ENCODE measurements at places on chromosomes 7 and 10. TPM values are rescaled to one million over a fixed set of nuclear protein-coding genes. Genes with fewer than 3 reads are reported as not detected.

The SEPTIN7 gene
- total RNA-seq, result 178 TPM

The PTF1A gene
- total RNA-seq, result not detected

The SPDYE2B gene
- total RNA-seq, result 0.19 TPM

The TLX1 gene
- not detected for total RNA-seq

DNA sequence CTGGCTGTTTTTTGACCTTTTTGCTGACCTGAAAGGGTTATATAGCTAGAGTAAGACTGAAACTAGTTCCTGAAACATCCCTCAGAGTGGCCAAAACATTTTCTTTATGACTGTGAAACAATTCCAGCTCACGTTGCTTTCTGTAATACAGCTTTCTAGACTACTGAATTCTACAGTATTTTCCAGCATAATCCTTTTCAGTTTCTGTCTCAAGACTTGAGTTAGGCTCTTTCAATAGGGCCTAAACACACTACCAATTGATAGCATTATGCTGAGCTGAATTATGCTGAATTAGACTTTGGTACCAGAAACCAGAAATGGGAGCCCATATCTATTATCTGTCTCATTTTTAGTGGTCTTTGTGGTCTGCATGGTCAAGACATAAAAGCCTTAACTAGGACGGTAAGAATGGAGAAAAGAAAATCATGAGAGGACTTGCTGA lies 72.6 kb downstream of the EPDR1 start:
- H3K4me1 ChIP-seq, result no peaks in the 10 kb centered on the region
- H3K4me3 ChIP-seq, result no peak overlapping the region
- no peak overlapping the region for H3K27ac ChIP-seq

DNA sequence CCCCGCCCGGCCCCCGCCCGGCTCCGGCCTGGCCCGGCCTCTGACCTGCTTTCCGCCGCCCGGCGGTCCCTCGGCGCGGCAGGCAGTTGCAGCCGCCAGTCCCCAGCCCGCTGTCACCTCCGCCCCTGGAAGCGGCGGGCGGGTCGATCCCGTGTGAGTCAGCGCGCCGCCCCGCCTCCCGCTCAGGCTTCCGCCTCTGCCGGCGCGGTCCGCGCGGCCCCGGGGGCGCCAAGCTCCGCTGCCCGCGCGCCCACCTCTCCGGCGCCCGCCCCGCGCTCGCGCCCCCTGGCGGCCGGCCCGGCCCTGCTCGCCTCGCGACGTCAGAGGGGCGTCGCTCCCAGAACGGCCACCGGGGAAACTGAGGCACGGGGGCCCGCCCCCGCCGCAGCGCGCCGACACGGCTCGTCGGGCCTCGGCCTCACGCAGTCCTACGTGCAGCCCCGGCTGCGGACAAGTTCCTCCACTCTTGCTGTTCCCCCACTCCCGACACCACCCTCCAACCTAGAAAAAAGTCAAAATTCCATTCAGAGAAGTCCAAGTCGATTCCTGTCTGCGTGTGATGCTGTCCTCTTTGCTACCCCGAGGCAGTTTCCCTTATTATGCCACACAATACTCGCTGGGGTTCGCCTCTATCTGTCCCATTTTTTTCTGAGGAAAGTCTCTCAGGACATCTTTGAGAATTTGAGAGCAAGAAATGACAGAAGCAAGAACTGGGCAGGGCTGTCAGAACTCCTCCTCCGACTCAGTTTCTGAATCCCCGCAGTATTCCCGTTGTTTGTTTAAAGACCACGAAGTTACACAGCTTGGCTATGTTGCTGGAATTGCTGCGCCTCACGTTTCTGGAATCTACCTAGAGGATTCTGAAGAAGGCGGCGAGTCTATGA lies at the start of gene DNMBP:
Gene DNMBP (minus strand): TSS at position 155 of the 884 bp plus-strand sequence. CDS start 37,823 bp downstream, outside the sequence.
- H3K27me3 ChIP-seq, result peaks cover 7% of the 10 kb centered on the region
- H3K4me1 ChIP-seq, result peaks cover 38% of the 10 kb centered on the region
- no peaks in the 10 kb centered on the region for H3K36me3 ChIP-seq

GRCh38 chr10:97791824-97792721 lies 20.3 kb upstream of the SFRP5 start:
- H3K4me1 ChIP-seq, result peaks cover 28% of the 10 kb centered on the region
- H3K27ac ChIP-seq, result no peak overlapping the region
- H3K4me3 ChIP-seq, result no peak overlapping the region
- no peaks in the 10 kb centered on the region for H3K36me3 ChIP-seq
- peak; percentile 86 for DNase-seq

- no peak for DNase-seq
- no peak overlapping the region for H3K27ac ChIP-seq
- peaks cover 39% of the 10 kb centered on the region for H3K27me3 ChIP-seq
These were observed 436.8 kb upstream of the GALNT17 start for GRCh38 chr7:70694971-70695794.

DNA sequence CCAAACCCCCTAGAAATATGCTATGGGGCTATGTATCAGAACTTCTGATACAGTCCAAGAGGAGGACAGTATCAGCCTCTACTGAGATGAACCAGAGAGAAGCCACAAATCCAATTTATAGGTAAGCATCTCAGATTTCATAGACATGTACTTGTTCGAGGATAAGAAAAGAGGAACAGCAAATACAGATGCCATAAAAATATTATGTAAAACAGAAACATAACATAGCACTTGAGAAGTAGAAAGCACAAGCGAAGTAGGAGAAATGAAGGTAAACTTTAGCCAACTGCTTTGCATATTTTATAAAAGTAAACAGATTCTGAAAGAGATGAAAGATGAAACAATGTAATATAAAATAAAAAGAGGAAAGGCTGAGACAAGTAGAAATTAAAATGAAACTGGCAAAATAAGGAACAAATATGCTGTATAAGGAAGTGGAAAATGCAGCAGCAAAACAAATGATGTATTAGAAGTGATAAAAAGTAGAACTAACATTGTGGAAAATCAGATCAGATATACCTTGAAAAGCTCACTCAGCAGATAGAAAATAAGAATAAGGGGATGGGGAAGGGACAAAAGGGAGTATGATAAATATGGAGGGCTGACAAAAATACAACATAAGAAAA lies 135.1 kb downstream of the SKAP2 start:
- no peaks in the 10 kb centered on the region for H3K36me3 ChIP-seq
- no peak for DNase-seq
- peaks cover 20% of the 10 kb centered on the region for H3K27me3 ChIP-seq
- no peaks in the 10 kb centered on the region for H3K4me1 ChIP-seq
- H3K4me3 ChIP-seq, result no peak overlapping the region
- no peak overlapping the region for H3K27ac ChIP-seq

DNA sequence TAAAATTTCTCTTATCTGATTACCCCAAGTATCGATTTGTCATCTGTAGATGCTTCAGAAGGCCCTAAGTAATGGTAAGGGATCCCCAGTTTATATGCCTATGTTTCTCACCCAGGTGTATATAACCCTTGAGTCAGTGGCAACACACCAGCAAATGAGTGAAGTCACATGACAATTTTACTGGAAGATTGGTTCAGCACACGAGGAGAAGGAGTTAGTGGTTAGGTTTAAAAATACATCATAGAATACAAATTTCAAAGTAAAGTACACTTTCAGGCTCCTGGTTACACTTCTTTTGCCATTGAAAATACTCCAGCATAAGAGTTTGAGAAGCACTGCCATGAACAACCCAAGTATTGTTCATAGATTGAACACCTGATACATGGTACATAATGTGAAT lies 29.7 kb upstream of the CAPZA2 start:
- no peaks in the 10 kb centered on the region for H3K27me3 ChIP-seq
- no peaks in the 10 kb centered on the region for H3K4me1 ChIP-seq
- no peak overlapping the region for H3K4me3 ChIP-seq
- no peak overlapping the region for H3K27ac ChIP-seq

DNA sequence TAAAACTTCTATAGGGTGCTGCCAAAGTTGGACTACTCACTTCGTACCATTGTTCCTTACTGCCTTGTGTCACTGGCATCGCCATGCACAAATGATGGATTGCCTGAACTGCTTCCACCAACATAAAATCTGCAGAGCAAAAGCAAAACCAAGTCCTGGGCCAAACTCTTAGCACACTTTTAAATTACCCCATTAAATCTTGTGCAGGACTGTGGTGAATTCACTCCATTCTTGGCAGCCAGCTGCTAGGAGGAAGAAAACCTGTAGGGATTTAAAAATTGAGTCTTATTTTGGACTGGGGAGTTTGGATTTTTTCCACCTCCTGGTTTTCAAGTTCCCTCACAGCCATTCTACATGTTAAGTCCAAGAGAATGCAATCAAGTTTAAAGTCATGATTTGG lies 646.9 kb downstream of the SORCS3 start:
- peaks cover 7% of the 10 kb centered on the region for H3K4me1 ChIP-seq
- no peak for DNase-seq
- no peaks in the 10 kb centered on the region for H3K27me3 ChIP-seq
- H3K36me3 ChIP-seq, result no peaks in the 10 kb centered on the region
- H3K27ac ChIP-seq, result no peak overlapping the region

- no peak overlapping the region for H3K27ac ChIP-seq
- H3K27me3 ChIP-seq, result no peaks in the 10 kb centered on the region
- H3K4me1 ChIP-seq, result no peaks in the 10 kb centered on the region
- DNase-seq, result no peak
- H3K36me3 ChIP-seq, result no peaks in the 10 kb centered on the region
These were observed 441.1 kb downstream of the POM121L12 start for GRCh38 chr7:53476566-53476965.

GRCh38 chr7:162632-163297 lies 29.6 kb upstream of the FAM20C start:
- H3K27ac ChIP-seq, result no peak overlapping the region
- H3K4me3 ChIP-seq, result no peak overlapping the region
- no peaks in the 10 kb centered on the region for H3K4me1 ChIP-seq
- DNase-seq, result no peak

DNA sequence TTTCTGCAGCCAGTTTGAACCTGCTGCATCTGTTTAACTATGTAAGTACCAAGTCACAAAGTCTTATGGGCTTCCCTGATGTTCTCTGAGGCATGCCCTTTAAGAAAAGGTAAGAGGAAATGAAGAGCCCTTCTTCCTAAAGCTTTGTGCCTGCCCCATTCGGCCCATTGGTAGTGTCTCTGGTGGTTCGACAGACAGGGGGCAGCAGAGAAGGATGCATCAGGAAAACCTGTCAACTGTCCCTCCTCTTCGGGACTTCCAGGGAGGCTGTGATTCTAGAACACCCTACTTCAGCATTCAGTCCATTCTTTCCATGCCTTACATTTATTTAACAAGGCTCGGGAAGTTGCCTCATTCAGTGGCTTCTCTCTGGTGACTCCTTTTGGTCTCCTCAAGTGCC lies 1.9 kb upstream of the SFRP4 start:
- no peaks in the 10 kb centered on the region for H3K36me3 ChIP-seq
- no peak overlapping the region for H3K27ac ChIP-seq
- H3K4me1 ChIP-seq, result peaks cover 14% of the 10 kb centered on the region
- no peak overlapping the region for H3K4me3 ChIP-seq
- peaks cover 62% of the 10 kb centered on the region for H3K27me3 ChIP-seq
- no peak for DNase-seq

GRCh38 chr7:124856299-124856888 lies 73.2 kb downstream of the POT1 start:
- H3K36me3 ChIP-seq, result peaks cover 32% of the 10 kb centered on the region
- no peak overlapping the region for H3K4me3 ChIP-seq
- no peaks in the 10 kb centered on the region for H3K4me1 ChIP-seq
- no peak for DNase-seq
- no peak overlapping the region for H3K27ac ChIP-seq
- no peaks in the 10 kb centered on the region for H3K27me3 ChIP-seq

DNA sequence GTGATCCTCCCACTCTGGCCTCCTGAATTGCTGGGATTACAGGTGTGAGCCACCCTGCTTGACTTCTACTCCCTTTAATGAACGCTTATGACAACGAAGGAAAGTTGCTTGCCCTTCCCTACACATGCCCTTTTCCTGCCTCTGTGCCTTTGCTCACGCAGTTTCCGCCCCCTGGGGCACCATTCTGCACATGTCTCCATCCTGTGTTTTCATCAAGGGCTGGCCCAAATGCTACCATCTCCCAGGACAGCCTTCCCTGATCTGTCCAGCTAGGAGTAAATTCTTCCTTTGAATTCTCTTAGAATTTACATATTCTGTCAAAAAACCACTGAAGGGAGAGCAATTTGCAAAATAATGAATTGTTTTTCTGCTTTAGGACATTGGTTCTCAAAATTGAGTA lies 50.0 kb upstream of the KMT2C start:
- no peak overlapping the region for H3K27ac ChIP-seq
- H3K4me3 ChIP-seq, result no peak overlapping the region
- H3K4me1 ChIP-seq, result no peaks in the 10 kb centered on the region
- no peaks in the 10 kb centered on the region for H3K36me3 ChIP-seq
- H3K27me3 ChIP-seq, result no peaks in the 10 kb centered on the region
- no peak for DNase-seq

DNA sequence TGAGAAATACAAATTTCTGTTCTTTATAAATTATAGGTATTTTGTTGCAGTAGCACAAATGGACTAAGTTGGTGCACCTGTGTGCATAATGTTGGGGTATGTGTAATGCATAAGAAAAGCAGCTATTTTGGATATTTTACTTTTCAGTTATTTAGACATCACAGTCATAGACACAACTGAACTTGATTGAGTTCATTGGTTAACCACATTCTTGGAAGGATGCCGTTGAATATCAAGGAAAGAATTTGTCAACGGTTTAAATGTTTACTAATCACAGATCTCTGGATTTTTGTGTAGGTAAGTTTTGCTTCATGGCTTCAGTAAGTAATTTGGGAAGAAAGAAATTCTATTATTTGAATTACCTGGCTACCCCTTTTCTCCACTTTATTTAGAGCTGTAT lies 4.1 kb downstream of the OTUD1 start:
- no peak for DNase-seq
- peak overlapping the region; percentile 62 for H3K4me3 ChIP-seq
- H3K4me1 ChIP-seq, result peaks cover 53% of the 10 kb centered on the region
- H3K27ac ChIP-seq, result peak overlapping the region; percentile 62

DNA sequence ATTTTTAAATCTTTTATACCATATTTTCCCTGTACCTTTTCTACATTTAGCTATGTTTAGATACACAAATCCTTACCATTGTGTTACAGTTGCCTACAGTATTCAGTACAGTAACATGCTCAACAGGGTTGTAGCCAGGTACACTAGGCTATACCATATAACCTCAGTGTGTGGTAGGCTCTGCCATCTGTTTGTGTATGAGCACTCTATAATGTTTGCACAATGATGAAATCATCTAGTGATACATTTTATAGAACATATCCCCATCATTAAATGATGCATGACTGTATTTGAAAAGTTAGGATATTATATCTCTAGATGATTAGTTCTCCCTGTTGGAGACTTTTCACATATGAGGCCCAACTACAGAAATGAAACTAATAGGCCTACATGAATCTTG lies 188.6 kb downstream of the STK31 start:
- no peak overlapping the region for H3K27ac ChIP-seq
- H3K27me3 ChIP-seq, result peaks cover 21% of the 10 kb centered on the region
- H3K4me3 ChIP-seq, result no peak overlapping the region
- H3K4me1 ChIP-seq, result peaks cover 22% of the 10 kb centered on the region

GRCh38 chr10:35449944-35450343 lies 113.6 kb downstream of the CCNY start:
- peak overlapping the region; percentile 4 for H3K4me3 ChIP-seq
- H3K27me3 ChIP-seq, result no peaks in the 10 kb centered on the region
- H3K36me3 ChIP-seq, result peaks cover 11% of the 10 kb centered on the region
- H3K4me1 ChIP-seq, result peaks cover 75% of the 10 kb centered on the region

GRCh38 chr7:69748530-69748929 lies 150.3 kb downstream of the AUTS2 start:
- no peaks in the 10 kb centered on the region for H3K4me1 ChIP-seq
- DNase-seq, result no peak
- no peak overlapping the region for H3K27ac ChIP-seq
